ENCODE measurements at places on chromosomes 3 and 15.

DNA sequence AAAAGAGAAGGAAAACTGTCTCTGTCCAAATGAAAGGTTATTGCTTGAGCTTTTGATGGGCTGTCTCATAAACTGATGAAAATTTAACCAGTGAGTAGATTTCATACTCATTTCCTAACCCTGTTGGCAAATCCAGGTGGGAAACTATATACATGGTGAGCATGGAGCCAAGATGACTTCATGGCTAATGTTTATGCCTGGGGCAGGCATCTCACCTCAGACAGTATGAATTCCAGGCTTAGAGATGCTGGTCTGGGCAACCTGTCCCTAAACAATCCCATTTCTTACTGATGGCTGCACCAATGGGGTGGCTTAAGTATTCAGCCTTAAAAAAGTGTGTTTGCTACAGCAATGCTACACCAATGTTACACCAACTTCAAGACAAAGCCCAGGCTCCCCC lies 58.1 kb downstream of the SLTM start:
- DNase-seq, result no peak

DNA sequence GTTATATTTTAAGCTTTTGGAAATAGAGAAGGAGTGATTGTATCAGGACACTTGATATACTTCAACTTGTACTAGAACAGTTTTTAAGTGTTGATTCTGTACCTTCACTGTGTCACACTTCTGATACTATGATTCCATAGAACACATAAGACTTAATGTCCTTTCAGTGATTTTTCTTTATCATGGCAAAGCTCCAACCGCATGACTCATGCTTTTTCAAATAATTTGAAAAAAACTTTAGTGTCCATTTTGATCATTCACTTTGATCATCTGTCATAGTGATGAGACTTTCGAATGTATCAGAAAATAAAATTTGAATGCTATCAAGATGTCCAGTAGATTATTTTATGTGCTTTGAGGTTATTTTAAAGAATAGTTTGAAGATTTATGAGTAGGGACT lies 32.0 kb downstream of the AP4E1 start:
- peak; percentile 15 for DNase-seq

DNA sequence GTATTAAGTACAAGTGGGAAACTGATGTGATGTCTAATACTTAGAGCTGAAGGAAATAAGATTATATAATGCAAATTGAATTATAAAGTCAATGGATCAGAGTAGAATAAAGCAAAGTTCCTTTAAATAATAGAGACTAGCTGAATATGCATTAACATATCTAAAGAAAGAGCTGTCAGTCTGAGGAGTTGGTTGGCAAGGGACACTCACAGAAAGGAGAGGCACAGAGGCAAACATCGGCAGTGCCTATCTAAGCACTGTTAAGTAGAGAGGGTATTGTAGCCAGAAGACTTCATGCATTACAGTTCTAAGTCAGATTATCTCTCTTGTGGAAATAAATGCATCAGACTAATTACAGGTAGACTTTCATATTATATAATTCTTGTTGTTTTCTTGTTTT lies 16.6 kb downstream of the NRG4 start:
- DNase-seq, result no peak

GRCh38 chr3:187987924-187988323 lies 166.0 kb upstream of the LPP start:
- DNase-seq, result no peak

DNA sequence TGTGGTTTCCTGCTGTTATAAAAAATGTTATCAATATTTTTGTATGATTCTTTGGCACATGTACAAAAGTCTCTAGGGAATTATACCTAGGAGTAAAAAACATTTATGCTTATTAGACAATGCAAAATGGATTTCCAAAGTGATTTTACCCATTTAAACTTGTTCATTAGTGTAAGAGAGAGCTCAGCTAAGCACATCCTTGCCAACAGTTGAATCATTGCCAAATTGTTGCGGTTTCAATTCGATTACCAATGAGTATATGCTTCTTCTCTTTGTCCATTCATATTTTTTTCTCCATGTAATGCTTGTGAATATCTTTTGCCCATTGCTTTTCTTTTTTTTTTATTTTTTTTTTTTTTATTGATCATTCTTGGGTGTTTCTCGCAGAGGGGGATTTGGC lies 17.2 kb downstream of the CASR start:
- no peak for DNase-seq

- DNase-seq, result no peak
Observed at GRCh38 chr3:127694467-127695215, 21.9 kb downstream of the ABTB1 start.

DNA sequence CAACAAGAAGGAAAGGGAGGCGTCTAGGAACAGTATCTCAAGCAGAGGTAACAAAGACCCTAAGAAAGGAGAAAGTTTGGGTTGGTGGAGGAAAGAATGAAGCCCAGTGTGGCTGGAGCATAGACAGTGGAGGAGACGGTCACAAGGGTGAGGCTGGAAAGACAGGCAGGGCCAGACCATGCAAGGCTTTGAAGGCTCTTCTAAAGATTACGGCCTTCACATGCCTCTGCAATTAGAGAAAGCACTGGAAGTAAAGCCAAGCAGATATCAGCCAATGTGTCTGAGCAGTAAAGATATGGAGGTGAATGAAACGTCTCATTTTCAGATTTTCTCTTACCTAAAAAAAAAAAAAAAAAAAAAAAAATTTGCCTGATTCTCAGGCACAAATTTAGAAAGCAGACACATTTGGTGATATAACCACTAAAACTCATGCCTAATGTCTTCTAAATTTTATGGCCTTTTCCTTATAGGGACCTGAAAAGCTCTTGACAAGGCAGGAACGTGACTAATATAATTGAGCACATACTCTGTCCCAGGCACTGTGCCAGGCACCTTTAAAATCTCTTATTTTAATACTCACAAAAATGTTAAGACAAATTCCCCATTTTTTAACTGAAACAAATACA lies 184.1 kb downstream of the MECOM start:
- DNase-seq, result no peak

DNA sequence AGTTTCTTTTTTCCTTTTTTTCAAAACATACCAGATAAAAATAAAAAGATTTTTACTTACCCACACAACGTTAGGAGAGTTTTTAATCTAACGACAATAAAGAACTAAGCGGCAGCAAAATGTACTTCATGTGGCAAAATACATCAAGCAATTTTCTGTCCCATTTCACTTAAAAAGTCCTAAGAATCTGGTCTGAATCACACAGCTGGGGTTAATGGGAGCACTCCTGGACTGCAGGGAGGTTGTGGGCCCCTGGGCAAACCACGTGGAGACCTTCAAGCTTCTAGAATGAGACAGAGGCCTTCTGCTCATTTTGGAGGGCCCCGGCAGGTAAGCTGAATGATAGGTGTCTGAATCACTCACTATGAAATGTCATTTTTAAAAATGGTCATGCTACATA lies 193.8 kb downstream of the RORA start:
- no peak for DNase-seq

DNA sequence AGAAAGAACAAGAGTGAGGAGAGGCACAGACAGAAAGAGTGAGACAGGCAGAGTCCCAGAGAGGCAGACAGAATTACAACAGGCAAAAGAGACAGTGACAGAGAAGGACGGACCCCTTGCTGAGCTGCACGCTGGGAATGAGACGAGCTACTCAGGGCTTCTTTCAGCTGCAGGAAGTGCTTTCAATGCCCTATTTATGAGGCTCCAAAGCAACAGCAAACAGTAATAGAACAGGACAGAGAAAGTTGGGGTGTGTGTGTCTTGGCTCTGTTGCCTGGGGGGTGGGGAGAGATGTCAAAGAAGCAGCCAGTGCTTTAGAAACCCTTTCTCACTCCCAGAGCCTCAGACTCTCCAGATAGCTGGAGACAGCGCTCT lies 502 bp upstream of the TIMP4 start:
- peak; percentile 56 for DNase-seq

- DNase-seq, result no peak
Observed at GRCh38 chr3:161838021-161838420, 341.4 kb downstream of the OTOL1 start.

DNA sequence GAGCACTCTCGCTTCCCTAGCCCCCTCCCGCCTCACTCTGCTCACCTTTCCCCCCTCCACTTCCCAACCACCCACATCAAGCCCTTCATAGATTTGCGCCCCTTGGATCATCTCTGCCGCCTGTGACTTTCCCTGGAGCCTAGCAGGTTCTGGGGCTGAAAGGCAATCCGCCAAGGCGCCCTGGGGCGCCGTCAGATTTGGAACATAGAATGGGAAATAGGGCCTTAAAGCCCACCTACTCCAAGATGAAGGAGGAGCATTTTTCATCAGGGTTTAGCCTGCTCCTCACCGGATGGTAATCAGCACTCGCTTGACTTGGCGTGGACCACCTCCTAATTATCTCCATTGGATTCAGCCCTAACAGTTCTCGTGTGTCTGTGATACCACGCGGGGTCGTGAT lies 1.3 kb downstream of the CPNE4 start:
- DNase-seq, result no peak

Data from fibroblast of skin of scalp (primary cell).